ENCODE measurements at places on chromosomes 7 and 10.
A peak's percentile ranks its signal among the peaks of the same experiment; 100 is the strongest.

DNA sequence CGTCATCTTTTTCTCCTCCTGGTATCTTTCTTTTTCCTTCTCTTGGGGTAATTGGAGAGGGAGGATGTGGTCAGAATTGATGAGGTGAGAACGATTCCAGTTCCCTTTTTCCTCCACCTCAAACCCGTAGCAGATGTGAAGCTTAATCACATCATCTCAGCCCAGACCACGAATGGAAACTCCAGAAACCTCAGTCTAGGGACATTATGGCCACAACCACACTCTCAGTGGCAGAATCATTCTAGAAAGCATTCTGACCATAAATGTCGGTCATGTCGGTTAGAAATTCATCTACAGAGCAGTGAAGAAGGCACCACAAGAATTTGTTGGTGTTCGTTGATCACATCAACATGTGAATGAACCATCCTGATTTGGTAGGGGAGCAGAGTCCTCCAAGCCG, 78.7 kb downstream of the GATA3 start:
- DNase-seq: no peak

GRCh38 chr10:19811540-19811939, 4.7 kb upstream of the PLXDC2 start:
- no peak for DNase-seq

GRCh38 chr10:103847909-103848468, 7.4 kb downstream of the SH3PXD2A start:
- no peak for DNase-seq

DNA sequence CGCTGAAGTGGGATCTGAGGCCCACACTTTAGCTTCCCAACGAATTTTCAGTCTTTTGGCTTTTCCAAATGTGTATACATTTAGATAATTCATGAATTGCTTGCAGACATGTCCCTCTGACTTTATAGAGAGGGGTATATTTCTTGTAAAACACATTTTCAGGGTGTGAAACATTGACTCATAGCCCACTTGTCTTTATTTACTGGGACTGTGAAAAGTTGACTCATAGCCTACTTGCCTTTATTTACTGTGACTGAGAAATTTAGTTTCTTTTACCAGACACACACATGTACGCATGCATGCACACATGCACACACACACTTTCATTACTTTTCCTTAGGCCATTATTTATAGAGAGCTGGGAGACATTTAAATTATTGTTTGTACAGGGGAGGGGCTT, 79.1 kb downstream of the VTI1A start:
- DNase-seq: no peak

DNA sequence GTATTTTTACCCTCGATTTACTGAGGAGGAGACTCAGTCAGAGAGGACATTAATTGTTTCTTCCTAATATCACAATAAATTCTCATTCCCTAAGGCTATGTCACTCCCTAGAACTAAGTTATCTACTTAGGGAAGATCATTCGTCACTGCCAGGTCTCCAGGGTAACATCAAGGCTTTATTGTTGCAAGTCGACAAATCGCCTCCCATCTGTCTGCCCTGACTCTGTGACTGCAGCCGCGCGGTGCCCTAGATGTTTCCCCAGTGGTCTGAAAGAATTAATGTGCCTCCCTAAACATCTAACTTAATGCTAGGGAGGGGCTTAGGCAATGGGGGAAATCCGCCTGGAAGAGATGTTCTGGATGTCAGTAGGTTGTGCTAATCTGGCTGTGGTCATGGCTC, 558.8 kb upstream of the C7orf33 start:
- DNase-seq: peak; percentile 58

DNA sequence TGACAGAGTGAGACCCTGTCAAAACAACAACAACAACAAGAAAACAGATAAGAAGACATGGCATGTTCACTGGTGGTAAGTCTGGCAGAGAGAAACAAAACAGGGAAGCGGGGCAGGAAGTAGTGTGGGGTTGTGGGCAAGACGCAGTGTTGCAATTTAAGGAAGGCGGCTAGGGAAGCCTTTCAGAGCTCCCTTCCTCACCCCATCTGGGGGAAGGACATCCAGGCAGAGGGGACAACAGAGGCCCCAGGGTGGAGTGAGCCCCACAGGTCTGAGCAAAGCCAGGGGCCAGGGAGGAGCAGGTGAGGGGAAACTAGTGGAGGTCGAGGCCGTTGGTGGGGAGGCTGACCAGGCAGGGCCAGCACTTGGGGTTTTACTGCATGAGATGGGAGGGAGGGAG, 16.8 kb downstream of the LAT2 start:
- DNase-seq: no peak

DNA sequence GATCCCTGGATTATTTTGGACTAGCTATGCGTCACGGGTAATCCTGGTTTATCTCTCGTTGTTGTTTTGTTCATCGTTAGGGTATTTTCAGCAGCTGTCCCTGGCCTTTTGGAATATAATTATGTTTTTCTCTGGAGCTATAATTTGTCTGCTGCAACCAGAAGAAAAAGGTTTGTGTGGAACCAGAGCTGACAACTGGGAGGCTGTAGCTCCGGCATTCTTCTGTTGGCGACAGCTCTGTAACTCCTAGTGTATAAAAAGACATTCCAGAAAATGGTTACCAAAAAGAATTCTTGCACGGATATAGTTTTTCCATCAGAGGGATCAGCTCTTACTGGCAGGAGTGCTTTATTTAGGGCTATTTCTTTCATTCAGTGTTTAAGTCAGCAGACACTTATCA, 130.9 kb upstream of the PRR15 start:
- no peak for DNase-seq

- DNase-seq: no peak
Measured at GRCh38 chr7:18116661-18117060, 89.0 kb upstream of the PRPS1L1 start.

GRCh38 chr10:15725603-15726002, 5.9 kb upstream of the ITGA8 start:
- DNase-seq: peak; percentile 74

GRCh38 chr7:139827042-139827441, 2.0 kb upstream of the TBXAS1 start:
- DNase-seq: peak; percentile 14

DNA sequence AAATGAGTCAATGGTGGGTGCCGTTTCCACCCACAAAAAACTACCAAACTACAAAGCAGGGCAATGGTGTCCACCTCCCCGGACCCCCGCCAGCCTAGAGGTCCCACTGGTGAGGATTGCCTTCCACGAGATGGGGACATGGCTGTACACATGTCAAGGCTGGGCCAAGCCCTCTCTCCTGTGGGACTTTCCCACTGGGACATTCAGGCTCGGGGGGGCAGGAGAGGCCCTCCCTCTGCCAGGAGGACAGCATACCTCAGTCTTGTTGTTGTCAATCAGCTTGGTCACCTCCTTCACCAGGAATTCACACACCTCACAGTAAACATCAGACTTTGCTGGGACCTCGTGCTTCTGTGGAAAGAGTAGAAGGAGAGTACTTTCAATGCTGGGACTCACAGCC, 31.1 kb downstream of the PSAP start:
- DNase-seq: no peak

- no peak for DNase-seq
Measured at GRCh38 chr10:18738835-18739234, 79.6 kb downstream of the ARL5B start.

- no peak for DNase-seq
Measured at GRCh38 chr10:947881-948280, 16.4 kb upstream of the LARP4B start.

DNA sequence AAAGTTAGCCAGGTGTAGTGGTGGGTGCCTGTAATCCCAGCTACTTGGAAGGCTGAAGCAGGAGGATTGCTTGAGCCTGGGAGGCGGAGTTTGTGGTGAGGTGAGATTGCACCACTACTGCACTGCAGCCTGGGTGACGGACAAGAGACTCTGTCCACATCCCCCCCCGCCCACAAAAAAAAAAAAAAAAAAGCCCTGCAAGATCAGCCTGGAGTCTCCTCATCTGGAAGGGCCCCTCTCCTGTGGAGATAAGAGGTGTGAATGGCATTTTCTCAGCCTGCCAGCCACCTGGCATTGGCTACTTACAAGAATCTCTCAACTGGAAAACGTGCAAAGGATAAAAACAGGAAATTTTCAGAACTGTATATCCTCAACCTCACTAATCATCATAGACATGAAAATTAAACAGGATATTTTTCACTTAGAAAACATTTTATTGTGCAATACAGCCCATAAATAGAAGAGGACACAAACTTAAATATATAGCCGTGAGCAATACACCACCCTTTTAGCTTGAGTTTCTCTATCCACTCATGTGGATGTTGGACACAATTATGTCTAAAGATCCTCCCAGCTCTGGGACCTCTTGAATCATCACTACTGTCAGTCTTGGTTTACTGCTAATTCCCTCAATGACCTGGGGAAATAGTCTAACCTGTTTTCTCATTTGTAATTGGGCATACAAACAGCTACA, 11.3 kb upstream of the TSPAN15 start:
- DNase-seq: peak; percentile 72

GRCh38 chr10:124602646-124603365, 141.2 kb downstream of the LHPP start:
- DNase-seq: no peak

DNA sequence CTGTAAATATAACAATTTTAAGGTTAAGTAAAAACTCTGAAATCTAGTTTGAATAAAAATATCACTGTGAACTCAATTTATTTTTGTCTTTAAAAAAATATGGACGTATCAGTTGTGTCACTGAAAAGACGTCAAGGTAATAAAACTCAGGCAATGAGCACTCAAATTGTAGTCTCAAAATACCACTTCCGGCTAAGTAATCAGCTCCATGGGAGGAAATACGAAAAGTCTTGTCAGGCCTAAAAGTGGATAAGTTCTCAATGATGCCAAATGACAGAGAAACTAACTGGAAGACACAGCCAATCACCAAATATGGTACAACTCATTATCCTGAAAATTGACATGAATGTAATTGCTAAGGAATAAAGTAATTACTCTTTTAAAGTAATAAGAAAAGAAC, 719 bp downstream of the CALN1 start:
- no peak for DNase-seq

- DNase-seq: no peak
Measured at GRCh38 chr7:67435894-67436535, 439.4 kb downstream of the TYW1 start.

- no peak for DNase-seq
Measured at GRCh38 chr7:55567571-55567970, 4.7 kb downstream of the VOPP1 start.

- no peak for DNase-seq
Measured at GRCh38 chr10:100396605-100397004, 49.6 kb downstream of the SCD start.
